Thyroid gland (tissue), 4 donors: ENCODE measurements at places on chromosomes 16 and 17. TPM values are rescaled to one million over a fixed set of nuclear protein-coding genes. Genes with fewer than 3 reads are reported as not detected.
A peak's percentile ranks its signal among the peaks of the same experiment; 100 is the strongest.

Gene PRDM7
- total RNA-seq, result not detected

Gene DPEP2
- total RNA-seq, result 0.22 TPM

Gene ZNF624
- total RNA-seq, result 6.4 TPM

Gene TAT
- total RNA-seq, result not detected

Gene ACSM3
- total RNA-seq, result not detected

Gene PKD1
- total RNA-seq, result 87.6 TPM

Gene IL17C
- not detected for total RNA-seq

DNA sequence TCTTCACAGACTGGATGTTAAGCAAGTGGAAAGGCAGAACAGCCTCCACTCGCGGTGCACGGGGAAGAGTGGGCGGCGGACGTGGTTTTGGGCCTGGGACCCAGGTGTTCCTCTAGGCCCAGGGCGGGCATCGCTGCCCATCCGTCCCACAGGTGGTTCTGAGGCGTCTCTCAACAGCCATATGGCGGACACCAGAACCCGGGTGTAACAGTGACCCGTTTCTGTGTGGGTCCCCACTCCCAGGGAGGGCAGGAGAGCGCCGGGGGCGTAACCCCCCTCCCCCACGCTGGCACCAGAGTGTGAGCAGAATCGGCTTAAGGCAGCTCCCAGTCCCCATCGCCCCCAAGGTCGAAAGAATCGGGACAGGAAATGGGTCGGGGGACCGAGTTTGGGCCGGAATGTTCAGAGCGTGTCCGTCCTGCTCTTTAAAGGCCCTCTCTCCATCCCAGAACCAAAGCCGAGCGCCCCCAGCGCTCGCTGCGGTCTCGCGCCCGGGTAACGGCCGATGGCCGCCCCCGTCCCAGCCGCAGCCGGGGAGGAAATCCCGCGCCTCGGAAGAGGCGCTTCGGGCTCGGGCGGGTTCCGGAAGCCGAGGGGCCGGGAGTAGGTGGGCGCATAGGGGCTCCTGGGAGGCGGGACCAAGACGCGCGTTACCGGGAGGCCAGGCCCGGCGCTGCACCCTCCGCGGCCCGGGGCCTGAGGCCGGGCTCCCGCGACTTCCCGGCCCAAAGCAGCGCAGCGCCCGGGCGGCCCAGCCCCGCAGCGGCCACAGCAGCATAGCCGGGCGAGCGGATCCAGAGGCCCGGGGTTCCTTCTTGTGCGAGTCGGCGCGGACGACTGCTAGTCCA is at the start of gene TK2:
Gene TK2 (minus strand): TSS at position 839 of the 848 bp plus-strand sequence. CDS start 61 bp downstream, at position 778.
- H3K4me3 ChIP-seq, result peak within 1 kb of the TSS; percentile 92
- peak; percentile 70 for DNase-seq
- no peaks in the 10 kb centered on the region for H3K36me3 ChIP-seq
- peaks cover 40% of the 10 kb centered on the region for H3K4me1 ChIP-seq

DNA sequence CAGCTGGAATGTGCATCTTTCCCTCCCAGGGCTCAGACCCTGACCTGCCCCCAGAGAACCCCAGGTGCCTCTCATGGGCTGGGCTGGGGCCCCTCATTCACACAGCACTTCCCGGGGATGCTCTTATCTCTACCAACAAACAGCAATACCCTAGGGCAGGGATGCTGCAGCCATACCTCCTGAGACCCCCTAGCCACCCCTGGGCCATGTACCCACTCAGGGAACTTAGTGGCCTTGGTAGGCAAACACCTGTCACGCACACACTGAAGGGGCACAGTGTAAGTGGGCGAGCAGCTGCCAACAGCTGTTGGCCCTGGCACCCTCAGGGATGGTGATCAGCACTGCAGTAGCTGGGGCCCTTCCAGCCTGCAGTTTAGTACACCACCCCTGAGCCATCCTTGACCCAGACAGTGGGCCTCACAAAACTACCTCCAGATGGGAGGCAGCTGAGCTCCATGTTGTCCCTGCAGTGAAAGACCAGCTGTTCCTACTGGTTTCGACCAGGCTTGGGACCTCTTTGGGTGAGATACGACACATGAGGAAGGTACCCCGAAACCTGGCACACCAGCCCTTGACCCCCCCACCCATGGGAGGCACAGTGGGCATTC is 1723.6 kb downstream of the TP53TG3F start:
- no peak overlapping the region for H3K4me3 ChIP-seq
- H3K36me3 ChIP-seq, result no peaks in the 10 kb centered on the region
- no peaks in the 10 kb centered on the region for H3K4me1 ChIP-seq
- no peak overlapping the region for H3K27ac ChIP-seq
- DNase-seq, result no peak
- no peaks in the 10 kb centered on the region for H3K27me3 ChIP-seq

DNA sequence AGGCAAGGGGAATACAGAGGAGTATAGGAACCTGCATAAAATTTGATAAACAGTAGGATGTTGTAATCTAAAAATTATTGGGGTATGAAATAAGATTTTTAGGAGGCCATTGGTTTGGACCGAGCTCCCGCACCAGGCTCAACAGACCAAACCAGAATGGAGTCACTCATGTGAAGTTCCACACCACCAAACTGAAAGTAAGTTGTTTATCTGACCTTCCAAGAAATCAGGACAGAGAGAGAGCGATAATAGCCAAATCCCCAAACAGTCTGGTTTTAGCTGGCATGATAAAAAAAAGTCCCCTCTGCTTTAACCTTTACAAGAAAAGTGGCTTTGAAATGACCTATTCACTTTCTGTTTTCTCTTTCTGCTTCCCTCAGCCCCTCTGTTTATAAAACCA is 45.7 kb upstream of the SIAH1 start:
- no peak overlapping the region for H3K27ac ChIP-seq
- no peak overlapping the region for H3K4me3 ChIP-seq
- no peaks in the 10 kb centered on the region for H3K27me3 ChIP-seq
- no peak for DNase-seq

GRCh38 chr17:33273271-33273670 is 19.8 kb downstream of the ASIC2 start:
- no peak for DNase-seq
- no peaks in the 10 kb centered on the region for H3K4me1 ChIP-seq
- no peaks in the 10 kb centered on the region for H3K27me3 ChIP-seq
- H3K36me3 ChIP-seq, result no peaks in the 10 kb centered on the region

GRCh38 chr17:11642655-11643054 is 44.4 kb downstream of the DNAH9 start:
- no peaks in the 10 kb centered on the region for H3K4me1 ChIP-seq
- DNase-seq, result no peak
- H3K27me3 ChIP-seq, result no peaks in the 10 kb centered on the region
- no peak overlapping the region for H3K27ac ChIP-seq

GRCh38 chr17:62963296-62963695 is 2.7 kb upstream of the TANC2 start:
- no peak for DNase-seq
- no peak overlapping the region for H3K4me3 ChIP-seq
- no peak overlapping the region for H3K27ac ChIP-seq
- no peaks in the 10 kb centered on the region for H3K36me3 ChIP-seq
- peaks cover 7% of the 10 kb centered on the region for H3K4me1 ChIP-seq
- no peaks in the 10 kb centered on the region for H3K27me3 ChIP-seq

GRCh38 chr17:559551-560431 is 154.8 kb downstream of the VPS53 start:
- H3K27ac ChIP-seq, result no peak overlapping the region
- no peaks in the 10 kb centered on the region for H3K4me1 ChIP-seq
- no peaks in the 10 kb centered on the region for H3K27me3 ChIP-seq
- H3K4me3 ChIP-seq, result no peak overlapping the region
- no peaks in the 10 kb centered on the region for H3K36me3 ChIP-seq

- no peak overlapping the region for H3K27ac ChIP-seq
- H3K4me1 ChIP-seq, result peaks cover 8% of the 10 kb centered on the region
- no peak overlapping the region for H3K4me3 ChIP-seq
These were observed 17.1 kb upstream of the CRK start for GRCh38 chr17:1473170-1473569.

GRCh38 chr17:11768981-11769380 is 170.7 kb downstream of the DNAH9 start:
- no peak overlapping the region for H3K4me3 ChIP-seq
- H3K27ac ChIP-seq, result no peak overlapping the region

DNA sequence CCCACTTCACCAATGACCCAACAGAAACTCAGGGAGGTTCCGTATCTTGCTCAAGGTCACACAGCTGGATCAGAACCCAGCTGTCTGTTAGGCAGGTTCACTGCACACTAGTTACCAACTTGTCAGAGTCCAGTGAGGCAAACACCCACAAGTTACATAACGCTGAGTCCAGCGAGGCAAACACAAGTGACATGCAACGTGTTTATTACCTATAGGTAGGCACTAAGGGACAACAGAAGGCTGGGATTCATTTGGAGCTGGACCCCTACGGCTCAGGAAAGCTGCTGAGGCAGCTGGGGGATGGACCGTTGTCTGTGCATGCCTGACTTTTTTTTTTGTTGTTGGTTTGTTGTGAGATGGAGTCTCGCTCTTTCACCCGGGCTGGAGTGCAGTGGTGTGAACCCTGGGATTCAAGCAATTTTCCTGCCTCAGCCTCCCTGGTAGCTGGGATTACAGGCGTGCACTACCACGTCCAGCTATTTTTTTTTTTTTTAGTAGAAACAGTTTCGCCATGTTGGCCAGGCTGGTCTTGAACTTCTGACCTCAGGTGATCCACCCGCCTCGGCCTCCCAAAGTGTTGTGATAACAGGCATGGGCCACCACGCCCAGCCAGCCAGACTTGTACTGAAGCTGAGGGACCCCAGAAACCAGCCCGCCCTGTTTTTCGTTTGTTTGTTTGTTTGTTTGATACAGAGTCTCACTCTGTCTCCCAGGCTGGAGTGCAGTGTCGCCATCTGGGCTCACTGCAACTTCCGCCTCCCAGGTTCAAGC is 1.9 kb upstream of the RSAD1 start:
- H3K4me3 ChIP-seq, result no peak overlapping the region
- H3K36me3 ChIP-seq, result no peaks in the 10 kb centered on the region
- H3K4me1 ChIP-seq, result peaks cover 22% of the 10 kb centered on the region
- no peak overlapping the region for H3K27ac ChIP-seq
- no peaks in the 10 kb centered on the region for H3K27me3 ChIP-seq

GRCh38 chr16:10678655-10679054 is 16.1 kb downstream of the TEKT5 start:
- H3K27me3 ChIP-seq, result no peaks in the 10 kb centered on the region
- H3K27ac ChIP-seq, result no peak overlapping the region
- H3K4me1 ChIP-seq, result no peaks in the 10 kb centered on the region

DNA sequence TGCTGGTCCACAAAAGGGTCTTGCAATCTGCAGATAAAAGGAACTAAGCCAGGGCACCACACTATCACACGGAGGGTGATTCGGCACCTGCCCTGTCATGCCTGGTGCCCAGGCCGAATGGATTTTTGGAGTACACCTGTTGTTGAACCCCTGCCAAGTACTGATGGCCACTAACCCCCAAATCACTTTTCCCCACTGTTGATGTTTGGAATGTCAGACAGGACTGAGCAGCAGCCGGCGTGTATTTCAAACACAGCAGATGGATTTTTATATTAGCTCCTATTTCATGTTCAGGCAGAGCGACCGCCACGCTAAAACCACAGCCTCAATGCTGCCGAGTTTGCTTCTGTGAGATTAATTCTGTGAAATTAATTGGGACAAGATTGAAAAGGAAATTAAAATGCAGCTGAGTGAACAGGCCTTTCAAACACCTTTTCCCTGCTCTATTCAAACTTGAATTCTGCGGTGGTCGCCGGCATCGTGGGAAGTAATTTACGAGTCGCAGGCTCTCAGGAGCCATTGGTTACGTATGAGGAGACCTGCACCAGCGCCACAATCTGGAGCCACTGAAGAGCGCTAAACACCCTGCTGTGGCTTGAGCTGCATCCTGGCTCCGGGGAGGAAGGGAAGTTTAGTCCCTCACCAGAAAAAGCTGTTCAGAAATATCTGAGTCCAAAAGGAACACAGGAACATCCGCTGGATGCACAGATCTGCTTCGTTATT is 48.5 kb downstream of the SNX11 start:
- DNase-seq, result no peak
- H3K4me1 ChIP-seq, result peaks cover 6% of the 10 kb centered on the region
- no peak overlapping the region for H3K27ac ChIP-seq
- H3K36me3 ChIP-seq, result no peaks in the 10 kb centered on the region
- no peaks in the 10 kb centered on the region for H3K27me3 ChIP-seq

GRCh38 chr16:28879261-28879840 is 1.1 kb downstream of the ATP2A1 start:
- no peaks in the 10 kb centered on the region for H3K27me3 ChIP-seq
- peaks cover 4% of the 10 kb centered on the region for H3K36me3 ChIP-seq
- peak overlapping the region; percentile 54 for H3K4me3 ChIP-seq
- H3K27ac ChIP-seq, result no peak overlapping the region
- no peak for DNase-seq
- peaks cover 7% of the 10 kb centered on the region for H3K4me1 ChIP-seq

GRCh38 chr16:50234771-50235556 is 31.4 kb upstream of the ADCY7 start:
- no peaks in the 10 kb centered on the region for H3K27me3 ChIP-seq
- DNase-seq, result no peak
- H3K36me3 ChIP-seq, result peaks cover 3% of the 10 kb centered on the region

DNA sequence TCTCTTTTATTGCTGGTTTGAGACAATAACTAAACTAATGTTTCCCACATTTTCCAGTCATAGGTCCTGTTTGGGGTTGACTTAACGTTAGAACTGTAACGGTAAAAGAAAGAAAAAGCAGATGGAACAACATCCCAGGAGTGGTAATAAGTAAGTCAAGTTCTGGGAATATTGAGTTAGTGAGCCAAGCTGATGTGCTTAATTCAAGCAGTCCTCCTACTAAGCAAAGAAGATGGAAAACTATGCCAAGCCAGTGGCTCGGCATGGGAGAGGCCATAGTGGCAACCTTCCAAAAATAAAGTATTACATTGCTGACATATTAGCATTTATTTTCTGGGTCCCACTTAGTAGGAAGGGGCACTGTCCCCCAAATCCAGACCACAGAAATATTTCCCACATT is 161.7 kb upstream of the CDH5 start:
- no peak overlapping the region for H3K4me3 ChIP-seq
- no peak overlapping the region for H3K27ac ChIP-seq
- no peaks in the 10 kb centered on the region for H3K36me3 ChIP-seq

DNA sequence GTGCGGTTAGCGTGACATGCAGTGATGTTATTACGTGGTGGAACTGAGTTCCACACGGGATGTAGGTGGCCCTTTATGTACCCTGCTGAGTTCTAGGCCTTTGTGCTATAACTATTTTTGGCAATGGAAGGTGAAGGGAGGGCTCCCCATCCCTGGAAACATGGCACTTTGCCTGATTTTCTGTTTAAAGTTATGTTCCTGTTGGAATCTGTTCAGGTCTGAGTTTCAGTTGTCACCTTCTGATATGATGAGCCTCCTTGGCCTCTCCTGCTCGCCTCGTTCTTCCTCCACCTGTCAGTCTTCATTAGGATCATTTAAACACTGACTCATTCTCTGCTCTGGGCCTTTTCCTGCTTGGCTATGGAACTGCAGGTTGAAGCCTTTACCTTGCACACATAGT is 200.6 kb downstream of the FTO start:
- no peak for DNase-seq
- H3K27ac ChIP-seq, result no peak overlapping the region
- H3K4me1 ChIP-seq, result peaks cover 7% of the 10 kb centered on the region
- H3K36me3 ChIP-seq, result no peaks in the 10 kb centered on the region
- no peaks in the 10 kb centered on the region for H3K27me3 ChIP-seq

DNA sequence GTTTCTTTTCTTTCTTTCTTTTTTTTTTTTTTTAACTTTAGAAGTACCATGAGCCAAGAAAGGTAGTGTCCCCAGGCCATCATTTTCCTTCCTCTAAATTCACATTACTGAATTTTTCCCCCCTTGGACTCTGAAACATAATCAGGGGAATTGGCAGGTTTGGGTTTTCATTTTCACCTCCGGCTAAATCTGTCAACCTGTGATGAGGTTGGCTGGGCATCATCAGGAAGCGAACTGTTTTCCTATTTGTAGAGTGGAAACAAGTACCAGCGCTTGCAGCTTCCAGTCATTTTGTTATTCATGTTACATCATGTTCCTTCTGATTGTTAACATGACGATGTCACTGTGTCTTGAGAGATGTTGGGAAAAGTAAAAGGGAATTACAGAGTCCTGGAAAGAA is 641.9 kb upstream of the RBFOX1 start:
- H3K27ac ChIP-seq, result no peak overlapping the region
- H3K4me1 ChIP-seq, result no peaks in the 10 kb centered on the region
- H3K36me3 ChIP-seq, result no peaks in the 10 kb centered on the region
- H3K27me3 ChIP-seq, result no peaks in the 10 kb centered on the region
- no peak for DNase-seq
